ENCODE measurements at places on chromosomes 2 and 18. TPM values are rescaled to one million over a fixed set of nuclear protein-coding genes. Genes with fewer than 3 reads are reported as not detected.

KIF1A gene
- 1.2 TPM for total RNA-seq

CHRND gene
- 300 TPM for total RNA-seq

PAIP2B gene
- total RNA-seq = 47.4 TPM

WDR43 gene
- total RNA-seq = 89.5 TPM

SPC25 gene
- not detected for total RNA-seq

SPHKAP gene
- not detected for total RNA-seq

TMEM37 gene
- total RNA-seq = 1.2 TPM

TLX2 gene
- total RNA-seq = not detected

UBE2F gene
- total RNA-seq = 46.0 TPM

PRSS56 gene
- 5.0 TPM for total RNA-seq

CRACDL gene
- total RNA-seq = 2.8 TPM

COBLL1 gene
- 6.1 TPM for total RNA-seq

GCG gene
- not detected for total RNA-seq

OR6B2 gene
- total RNA-seq = not detected
